ENCODE measurements at places on chromosomes 6 and 20.
A peak's percentile ranks its signal among the peaks of the same experiment; 100 is the strongest.

GRCh38 chr6:37351027-37351426 is 2.8 kb upstream of the RNF8 start:
- no peak for DNase-seq

DNA sequence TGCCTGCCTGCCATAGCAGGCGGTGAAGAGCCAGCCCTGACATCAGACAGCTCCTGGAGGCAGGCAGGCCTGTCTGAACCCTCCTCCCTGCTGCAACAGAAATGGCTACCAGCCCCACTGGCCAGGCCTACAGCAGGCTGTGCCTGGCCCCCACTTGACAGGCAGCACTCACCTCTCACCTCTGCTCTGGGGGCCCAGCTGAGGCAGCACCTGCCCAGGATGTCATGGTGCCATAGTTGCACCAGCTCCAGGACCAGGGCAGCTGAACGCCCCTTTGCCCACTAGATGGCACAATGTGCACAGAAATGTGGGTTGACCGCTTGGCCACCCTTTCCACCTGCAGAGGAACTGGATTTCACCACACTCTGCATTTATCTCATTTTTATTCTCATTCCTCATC is 30.6 kb downstream of the MRPL14 start:
- DNase-seq, result peak; percentile 66

GRCh38 chr6:147604373-147604772 is 95.9 kb downstream of the SAMD5 start:
- no peak for DNase-seq

DNA sequence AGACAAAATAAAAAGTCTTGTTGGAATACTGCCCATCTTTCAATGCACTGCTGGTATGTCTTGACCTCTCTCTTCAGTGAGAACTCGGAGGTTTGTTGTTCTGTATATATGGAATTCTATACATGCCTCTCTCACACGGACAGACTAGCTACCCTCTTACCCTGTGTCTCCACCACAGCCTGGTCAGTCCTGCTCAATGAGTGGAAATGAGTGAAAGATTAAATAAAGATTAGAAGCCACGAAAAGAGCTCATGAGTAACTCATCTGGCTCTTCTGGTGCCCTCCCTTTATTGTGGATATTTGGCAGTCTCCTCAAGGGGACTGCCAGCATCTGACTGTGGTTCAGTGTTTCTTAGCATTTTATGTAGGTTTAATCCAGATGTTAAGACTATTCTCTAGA is 262.8 kb upstream of the MAP3K7 start:
- DNase-seq, result no peak

- DNase-seq, result no peak
Measured at GRCh38 chr6:10391299-10391630, 23.6 kb downstream of the TFAP2A start.

- no peak for DNase-seq
Measured at GRCh38 chr6:4055420-4056041, 23.4 kb downstream of the FAM217A start.

DNA sequence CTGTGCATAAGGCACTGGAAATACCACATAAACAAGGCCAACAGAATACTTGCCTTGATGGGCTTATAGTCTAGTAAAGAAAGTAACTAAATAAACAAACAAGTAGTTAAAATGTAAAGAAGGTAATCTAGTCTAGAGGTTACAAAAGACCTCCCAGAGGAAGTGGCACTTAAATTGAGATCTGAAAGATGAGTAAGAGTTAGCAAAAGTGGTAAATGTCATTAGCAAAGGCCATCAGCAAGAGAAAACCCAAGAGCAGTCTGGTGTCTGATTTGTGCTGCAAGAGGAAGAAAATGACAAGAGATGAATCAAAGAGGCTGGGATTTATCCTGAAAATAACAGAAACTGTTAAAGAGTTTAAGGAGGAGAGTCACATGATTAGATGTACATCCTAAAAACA is 96.6 kb upstream of the SMLR1 start:
- no peak for DNase-seq

DNA sequence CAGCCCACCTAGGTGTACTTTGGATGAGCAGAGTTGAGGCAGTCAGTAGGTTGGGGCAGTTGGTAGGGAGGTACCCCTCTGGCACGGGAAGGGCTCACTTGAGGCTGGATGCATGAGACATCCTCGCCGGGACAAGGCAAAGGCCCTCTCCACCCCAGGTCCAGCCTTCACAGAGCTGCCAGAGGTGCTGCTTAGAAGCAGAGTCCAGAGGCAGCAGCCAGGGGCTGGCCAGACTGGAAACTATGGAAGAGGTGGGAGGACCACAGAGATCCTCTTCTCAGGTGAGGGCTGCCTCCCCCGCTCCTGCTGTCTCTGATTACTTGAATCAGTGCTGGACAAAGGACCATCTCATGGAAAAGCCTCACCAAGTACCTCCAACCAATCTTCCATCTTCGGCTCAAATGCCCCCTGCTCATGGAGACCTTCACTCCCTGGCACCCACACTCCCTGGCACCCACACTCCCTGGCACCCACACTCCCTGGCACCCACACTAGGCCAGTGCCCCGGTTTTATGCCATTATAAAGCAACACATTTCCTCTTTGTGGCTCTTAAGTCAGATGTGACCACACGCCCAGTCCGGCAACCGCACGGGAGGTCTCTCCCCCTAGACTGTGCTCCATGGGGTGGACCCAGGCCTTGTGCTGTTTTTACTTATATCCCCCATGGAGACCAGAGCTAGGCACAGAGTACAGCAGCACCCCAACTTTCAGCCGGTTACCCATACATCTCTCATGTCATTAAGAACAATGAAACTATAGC is 100.1 kb downstream of the YTHDF1 start:
- no peak for DNase-seq

- DNase-seq, result no peak
Measured at GRCh38 chr6:77361018-77361417, 102.3 kb downstream of the HTR1B start.

DNA sequence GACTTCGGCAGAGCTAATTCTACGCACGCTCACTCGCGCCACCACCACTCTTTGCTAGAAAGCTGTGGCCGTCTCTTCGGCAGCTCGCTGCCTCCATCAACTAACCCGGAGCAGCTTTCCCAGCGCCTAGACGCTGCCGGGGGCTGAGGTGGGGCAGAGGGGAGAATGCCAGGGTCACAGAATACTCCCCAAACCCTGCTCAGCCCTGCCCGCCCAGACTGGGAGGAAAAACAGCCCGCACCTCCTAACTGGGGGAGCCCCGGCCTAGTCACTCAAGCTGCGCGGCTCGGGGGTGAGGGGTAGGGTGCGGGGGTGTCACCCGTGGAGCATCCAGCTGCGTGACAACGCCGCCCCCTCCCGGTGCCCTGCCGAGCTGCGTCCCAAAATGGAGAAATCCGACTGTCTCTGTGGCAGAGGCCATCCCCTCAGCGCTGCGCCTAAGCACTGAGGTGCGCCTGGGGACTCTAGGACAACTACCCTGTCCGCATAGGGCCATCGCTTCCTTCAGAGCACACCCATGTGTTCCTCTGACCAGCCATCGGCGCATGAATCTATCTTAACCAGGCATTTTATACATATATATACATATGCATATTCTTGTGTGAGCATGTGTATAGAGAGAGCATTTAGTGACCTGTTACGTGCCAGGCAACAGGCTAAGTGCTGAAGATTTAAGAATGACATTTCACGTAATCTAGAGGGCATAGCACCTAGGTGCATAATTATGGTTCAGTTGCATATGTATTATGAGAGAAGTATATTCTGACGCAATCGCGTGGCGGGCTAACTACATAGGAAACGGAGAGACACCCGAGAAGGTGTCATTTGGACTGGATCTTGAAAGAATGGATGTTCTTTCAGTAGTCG is 1.5 kb upstream of the TENT5A start:
- DNase-seq, result peak; percentile 84

DNA sequence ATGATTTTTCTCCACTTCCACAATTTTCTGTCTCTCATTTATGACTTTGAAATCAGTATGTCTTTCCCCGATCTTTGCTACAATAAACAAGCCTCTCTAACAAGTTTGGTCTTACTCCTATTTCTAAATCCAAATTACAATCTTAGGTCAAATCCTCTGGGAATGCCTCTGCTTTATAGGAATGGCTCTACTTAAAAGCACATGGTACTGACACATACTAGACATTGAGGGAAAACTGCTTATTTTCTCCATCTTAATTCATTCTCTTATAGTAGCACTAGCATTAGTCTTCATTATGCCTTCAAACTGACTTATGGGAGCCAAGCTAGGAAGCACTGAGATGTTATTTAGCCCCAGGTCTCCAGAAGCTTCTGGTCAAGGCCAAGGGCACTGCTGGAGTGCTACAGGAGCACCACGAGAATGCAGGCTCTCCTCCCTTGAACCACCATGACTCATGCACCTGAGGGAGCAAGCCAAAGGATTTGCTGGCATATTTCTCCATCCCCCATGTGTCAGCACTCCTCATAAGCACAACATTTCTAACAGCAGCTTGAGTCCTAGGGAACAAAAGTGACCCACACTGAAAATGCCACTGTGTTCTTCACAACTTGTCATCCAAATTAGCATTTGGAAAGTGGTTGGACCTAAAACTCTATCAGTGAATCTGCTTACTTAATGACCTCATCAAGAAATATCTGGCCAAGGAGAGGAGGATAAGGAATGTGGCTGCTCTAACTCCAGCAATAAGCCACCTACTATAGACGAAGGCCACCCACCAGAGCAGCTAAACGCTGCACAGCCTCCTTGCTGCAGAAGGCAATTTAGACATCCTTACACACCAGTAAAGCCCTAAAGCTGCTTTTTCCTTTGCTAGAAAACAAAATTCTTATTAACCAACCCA is 156.8 kb upstream of the KCNQ5 start:
- no peak for DNase-seq

DNA sequence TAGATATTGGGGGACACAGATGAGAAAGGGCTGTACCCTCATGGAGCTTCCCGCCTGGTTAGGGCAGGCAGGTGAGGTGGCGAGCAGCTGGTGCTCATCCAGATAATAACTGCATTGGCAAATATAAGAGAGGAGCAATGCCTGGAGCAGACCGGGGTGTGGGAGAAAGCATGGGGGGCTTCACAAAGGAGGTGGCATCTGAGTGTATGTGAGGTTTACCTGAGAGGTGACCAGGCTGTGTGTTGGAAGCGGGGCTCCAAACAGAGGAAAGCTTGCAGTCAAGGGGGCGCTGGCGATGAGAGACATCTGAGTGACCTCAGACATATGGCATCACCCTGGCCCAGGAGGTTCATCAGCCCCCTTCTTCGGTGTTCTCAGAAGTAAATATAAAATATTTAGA is 72.1 kb upstream of the PMEPA1 start:
- no peak for DNase-seq

GRCh38 chr6:37287519-37288157 is 29.7 kb upstream of the TMEM217 start:
- DNase-seq, result no peak

DNA sequence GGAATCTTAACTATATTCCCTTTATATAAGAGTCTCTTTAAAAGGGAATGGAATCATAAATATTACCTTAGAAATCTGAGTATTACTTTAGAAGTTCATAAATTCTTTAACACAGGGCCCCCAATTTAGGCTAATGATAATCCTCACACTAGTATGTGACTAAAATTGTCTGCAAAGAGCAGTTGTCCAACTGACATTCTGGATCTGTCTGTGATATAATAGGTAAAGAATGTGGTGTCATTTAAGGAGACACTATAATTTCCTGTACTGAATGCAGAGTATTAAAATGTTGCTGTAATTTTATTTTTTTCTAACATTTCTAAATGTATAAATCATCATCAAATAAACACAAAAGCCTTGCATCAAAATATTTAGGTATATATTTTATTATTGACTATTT is 128.5 kb upstream of the DST start:
- no peak for DNase-seq

DNA sequence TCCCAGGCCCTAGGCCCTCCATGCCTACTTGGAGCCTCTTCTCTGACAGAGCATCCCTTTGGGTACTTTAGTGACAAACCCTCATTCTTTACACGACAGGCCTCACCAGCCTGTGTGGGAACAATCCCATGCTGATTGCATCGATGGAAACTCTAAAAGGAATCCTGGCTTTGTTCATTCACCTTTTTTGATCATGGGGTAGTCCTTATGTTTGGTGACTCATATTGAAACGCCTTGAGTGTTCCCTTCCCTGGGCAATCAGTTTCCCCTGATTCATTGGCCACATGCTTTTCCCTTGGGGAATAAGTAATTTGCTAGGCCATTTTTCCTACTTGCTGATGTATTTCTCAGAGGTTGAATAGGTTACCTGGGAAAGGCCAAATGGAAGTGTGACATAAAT is 14.7 kb upstream of the TNFAIP3 start:
- DNase-seq, result no peak

- peak; percentile 51 for DNase-seq
Measured at GRCh38 chr6:22784601-22785410, 215.4 kb downstream of the HDGFL1 start.

DNA sequence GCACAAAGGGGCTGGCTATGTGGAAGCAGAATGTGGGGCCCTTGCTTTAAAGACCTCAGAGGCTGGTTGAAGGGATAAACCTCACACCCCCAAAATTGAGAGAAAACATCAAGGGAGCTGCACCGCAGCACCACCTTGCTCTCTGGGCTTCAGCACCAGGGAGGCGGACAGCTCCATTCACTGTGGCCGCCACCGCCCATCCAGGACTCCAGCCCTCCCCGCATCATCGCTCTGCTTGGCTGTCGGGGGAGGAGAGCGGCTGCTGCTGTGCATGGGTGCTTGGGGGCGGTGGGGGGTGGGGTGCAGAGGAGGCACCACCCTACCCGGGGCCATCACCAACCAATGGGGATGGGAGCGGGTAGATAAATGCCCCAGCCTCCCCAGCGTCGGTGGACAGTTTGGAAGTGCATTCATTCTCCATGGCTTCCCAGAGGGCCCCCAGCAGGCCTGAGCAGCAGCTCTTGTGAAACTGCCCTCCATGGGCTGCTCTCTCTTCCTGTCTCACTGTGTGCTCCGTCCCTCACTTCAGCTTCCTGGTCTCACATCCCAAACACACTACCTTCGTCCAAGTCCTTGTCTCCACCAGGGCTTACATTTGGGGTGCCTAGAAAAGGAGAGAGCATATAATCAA is 75.7 kb upstream of the BHLHE23 start:
- no peak for DNase-seq

- DNase-seq, result no peak
Measured at GRCh38 chr6:7058250-7058923, 49.4 kb upstream of the RREB1 start.

- no peak for DNase-seq
Measured at GRCh38 chr6:90466154-90466940, 120.5 kb downstream of the MAP3K7 start.
